ENCODE measurements at places on chromosomes 13 and 19. TPM values are rescaled to one million over a fixed set of nuclear protein-coding genes. Genes with fewer than 3 reads are reported as not detected.
A peak's percentile ranks its signal among the peaks of the same experiment; 100 is the strongest.

The OR7A17 gene
- total RNA-seq: not detected

DNA sequence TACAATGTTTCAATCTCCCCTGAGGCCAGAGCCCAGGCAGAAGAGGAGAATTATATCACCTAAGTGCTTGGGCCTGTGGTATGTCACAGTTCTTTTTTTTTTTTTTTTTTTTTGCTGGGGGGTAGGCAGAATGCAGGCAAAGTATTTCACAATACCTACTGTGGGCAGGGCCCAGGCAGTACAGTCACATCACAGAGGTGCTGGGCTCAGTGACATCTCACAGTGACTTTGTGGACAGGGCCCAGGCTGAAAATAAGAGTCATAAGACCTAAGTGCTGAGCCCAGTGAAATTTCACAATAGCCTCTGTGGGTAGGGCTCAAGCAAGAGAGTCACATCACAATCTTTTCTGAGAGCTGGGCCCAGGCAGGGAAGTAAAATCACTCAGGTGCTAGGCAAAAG is 15.9 kb upstream of the ZNF208 start:
- H3K27ac ChIP-seq: no peak overlapping the region
- DNase-seq: no peak
- no peak overlapping the region for H3K4me3 ChIP-seq
- H3K27me3 ChIP-seq: no peaks in the 10 kb centered on the region
- H3K36me3 ChIP-seq: no peaks in the 10 kb centered on the region

The SLC25A23 gene
- total RNA-seq: 214 TPM

The KCNC3 gene
- total RNA-seq: 19.1 TPM

GRCh38 chr13:77514336-77514726 is 21.2 kb upstream of the SCEL start:
- DNase-seq: no peak
- no peak overlapping the region for H3K27ac ChIP-seq
- H3K27me3 ChIP-seq: no peaks in the 10 kb centered on the region
- peaks cover 6% of the 10 kb centered on the region for H3K4me1 ChIP-seq
- no peak overlapping the region for H3K4me3 ChIP-seq
- H3K36me3 ChIP-seq: no peaks in the 10 kb centered on the region

DNA sequence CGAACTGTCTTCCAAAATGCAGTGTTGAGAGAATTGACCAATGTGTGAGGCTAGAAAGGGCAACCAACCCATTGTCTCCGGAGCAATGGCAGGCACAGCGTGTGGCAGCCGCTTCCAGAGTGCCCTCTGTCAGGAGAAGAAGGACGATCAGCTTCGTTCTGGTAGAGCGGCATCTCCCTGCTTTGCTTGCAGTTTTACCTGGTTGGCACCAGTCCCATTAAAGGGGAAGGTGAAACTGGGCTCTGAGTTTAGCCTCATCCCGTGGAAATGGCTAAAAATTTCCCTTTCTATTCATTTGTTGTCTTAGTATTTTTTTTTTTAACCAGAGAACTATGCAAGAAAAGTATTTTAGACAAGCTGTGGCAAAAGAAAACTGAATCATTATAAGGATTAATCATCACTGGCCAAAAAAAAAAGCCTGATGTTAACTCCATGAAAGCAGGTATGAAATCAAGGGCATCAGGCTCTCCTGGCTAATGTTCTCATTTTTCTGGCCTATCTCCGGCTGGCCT is 81.5 kb upstream of the SLC7A1 start:
- DNase-seq: peak; percentile 62
- H3K27me3 ChIP-seq: no peaks in the 10 kb centered on the region
- H3K4me3 ChIP-seq: no peak overlapping the region
- H3K36me3 ChIP-seq: no peaks in the 10 kb centered on the region

GRCh38 chr13:99027260-99027659 is 49.4 kb upstream of the DOCK9 start:
- H3K4me1 ChIP-seq: peaks cover 8% of the 10 kb centered on the region
- no peak overlapping the region for H3K27ac ChIP-seq
- H3K36me3 ChIP-seq: no peaks in the 10 kb centered on the region
- no peak overlapping the region for H3K4me3 ChIP-seq
- DNase-seq: no peak

DNA sequence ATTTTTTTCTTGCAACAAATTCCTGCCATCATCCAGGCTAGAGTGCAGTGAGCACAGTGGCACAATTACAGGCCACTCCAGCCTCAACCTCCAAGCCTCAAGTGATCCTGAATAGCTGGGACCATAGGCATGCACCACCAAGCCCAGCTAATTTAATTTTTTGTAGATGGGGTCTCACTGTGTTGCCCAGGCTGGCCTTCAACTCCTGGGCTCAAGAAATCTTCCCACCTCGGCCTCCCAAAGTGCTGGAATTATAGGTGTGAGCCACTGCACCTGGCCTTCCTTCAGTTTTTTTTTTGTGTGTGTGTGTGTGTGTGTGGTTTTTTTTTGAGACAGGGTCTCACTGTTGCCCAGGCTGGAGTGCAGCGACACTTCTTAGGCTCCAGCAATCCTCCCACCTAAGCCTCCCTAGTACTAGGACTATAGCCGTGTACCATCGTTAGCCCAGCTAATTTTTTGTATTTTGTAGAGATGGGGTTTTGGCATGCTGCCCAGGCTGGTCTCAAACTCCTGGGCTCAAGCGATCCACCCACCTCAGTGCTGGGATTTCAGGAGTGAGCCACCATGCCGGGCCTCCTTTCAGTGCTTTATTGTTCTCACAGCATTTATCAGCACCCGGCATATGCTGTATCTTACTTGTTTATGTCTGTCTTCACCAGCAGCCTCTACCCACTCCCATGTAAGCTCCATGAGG is 5.9 kb upstream of the SRRM5 start:
- no peak overlapping the region for H3K27ac ChIP-seq
- H3K4me3 ChIP-seq: no peak overlapping the region
- no peak for DNase-seq
- peaks cover 6% of the 10 kb centered on the region for H3K36me3 ChIP-seq

DNA sequence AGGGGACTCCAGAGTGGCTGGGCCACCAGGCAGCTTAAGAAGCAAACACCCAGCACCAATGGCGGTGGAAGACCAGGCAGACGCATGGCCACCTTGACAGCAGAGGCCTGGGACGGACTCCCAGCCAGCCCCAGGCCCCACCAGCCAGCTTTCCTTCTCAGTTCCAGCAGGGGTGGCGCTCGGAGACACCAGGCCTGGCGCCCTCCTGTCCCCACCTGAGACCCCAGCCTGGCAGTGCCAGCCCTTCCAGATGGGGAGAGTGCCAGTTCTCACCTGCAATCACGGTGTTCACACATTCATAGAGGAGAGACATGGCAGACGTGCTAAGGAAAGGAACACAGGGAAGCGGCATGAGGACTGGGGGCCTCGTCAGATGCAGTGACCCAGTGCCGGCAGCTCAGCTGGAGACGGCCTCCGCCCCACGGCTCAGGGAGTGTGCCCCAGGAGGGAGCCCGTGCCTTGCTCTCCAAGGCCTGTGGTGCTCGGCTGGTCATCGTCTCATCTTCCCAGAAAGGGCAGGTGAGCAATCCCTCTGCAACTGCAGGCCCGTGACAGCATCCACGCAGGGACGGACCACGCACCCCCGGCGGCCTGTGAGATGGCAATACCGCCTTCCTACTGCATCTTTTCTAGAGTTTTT is 24.4 kb downstream of the AP3D1 start:
- peaks cover 49% of the 10 kb centered on the region for H3K36me3 ChIP-seq
- no peak overlapping the region for H3K27ac ChIP-seq
- H3K27me3 ChIP-seq: no peaks in the 10 kb centered on the region

DNA sequence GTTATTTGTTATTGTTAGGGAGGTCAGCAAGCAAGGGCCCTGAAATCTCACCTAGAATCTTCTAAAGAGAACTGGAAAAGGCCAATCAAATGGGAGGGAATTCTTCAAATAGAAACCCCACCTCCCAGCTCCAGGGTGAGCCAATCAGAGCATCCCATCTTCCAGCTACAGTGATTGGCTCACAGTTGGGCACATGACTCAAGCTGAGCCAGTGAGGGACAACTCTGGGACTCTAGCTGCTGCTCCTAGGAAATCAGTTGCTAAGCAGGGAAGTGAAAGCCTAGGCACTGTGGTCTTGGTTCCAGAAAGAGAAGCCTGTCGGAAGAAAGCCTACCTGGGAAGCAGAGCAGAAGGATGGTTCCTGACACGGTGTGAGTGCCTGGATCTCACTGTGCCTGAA is 13.4 kb downstream of the TM6SF2 start:
- DNase-seq: no peak
- H3K36me3 ChIP-seq: no peaks in the 10 kb centered on the region
- no peak overlapping the region for H3K27ac ChIP-seq

- H3K4me1 ChIP-seq: peaks cover 6% of the 10 kb centered on the region
- H3K36me3 ChIP-seq: no peaks in the 10 kb centered on the region
- H3K27ac ChIP-seq: peak overlapping the region; percentile 24
- H3K27me3 ChIP-seq: no peaks in the 10 kb centered on the region
- no peak for DNase-seq
These were observed 175.1 kb downstream of the ITGBL1 start for GRCh38 chr13:101627556-101627943.

The MISP gene
- total RNA-seq: not detected

The NBEA gene
- 34.1 TPM for total RNA-seq

DNA sequence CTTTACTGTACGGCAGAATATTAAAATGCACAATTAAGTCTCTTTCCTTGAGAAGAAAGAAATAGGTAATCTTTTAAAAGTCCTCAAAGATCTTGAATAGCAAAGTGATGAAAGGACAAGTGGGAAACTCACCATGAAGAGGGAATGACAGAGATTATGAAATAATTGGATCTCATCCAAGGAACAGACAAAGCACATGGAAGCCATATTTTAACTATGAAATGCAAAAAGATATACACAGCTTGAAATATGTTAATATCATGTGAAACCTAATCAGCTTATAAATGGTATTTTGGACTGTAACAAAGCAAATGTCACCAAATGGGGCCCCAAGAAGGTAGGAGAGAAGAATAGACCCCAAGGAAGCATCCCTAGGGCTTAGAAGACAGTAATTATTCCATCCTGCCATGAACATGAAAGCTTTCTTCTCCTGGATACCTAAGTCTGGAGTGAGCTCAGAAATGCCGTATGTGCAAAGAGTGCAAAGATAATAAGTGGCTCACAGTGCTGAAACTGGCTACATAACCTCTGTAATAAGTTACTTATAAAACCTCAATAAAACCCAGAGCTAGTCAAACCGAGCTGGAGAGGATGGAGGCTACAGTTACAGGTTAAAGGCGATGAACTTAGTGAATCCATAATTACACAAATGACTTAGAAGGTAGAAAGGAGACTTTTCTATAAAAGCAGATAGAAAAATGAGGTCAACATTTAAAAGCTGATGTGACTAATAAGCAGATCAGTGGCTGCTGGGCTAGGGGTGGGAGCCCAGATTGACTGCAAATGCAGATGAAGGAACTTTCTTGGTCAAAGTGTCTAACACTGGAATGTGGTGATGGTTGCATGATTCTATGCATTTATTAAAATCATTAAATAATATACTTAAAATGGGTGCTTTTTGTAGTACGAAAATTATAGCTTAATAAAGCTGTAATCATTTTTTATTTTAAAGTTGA is 34.4 kb downstream of the DCLK1 start:
- no peak overlapping the region for H3K4me3 ChIP-seq
- DNase-seq: no peak
- no peaks in the 10 kb centered on the region for H3K36me3 ChIP-seq
- H3K27ac ChIP-seq: no peak overlapping the region
- H3K4me1 ChIP-seq: no peaks in the 10 kb centered on the region
- H3K27me3 ChIP-seq: no peaks in the 10 kb centered on the region

- no peaks in the 10 kb centered on the region for H3K4me1 ChIP-seq
- no peaks in the 10 kb centered on the region for H3K27me3 ChIP-seq
- H3K4me3 ChIP-seq: no peak overlapping the region
- no peaks in the 10 kb centered on the region for H3K36me3 ChIP-seq
- DNase-seq: no peak
- no peak overlapping the region for H3K27ac ChIP-seq
These were observed 76.0 kb downstream of the CHST8 start for GRCh38 chr19:33697766-33698165.

GRCh38 chr13:41244556-41244955 is 18.8 kb downstream of the MTRF1 start:
- no peak overlapping the region for H3K27ac ChIP-seq
- no peaks in the 10 kb centered on the region for H3K36me3 ChIP-seq
- no peak for DNase-seq
- H3K4me1 ChIP-seq: no peaks in the 10 kb centered on the region

GRCh38 chr13:113297370-113298042 is 467 bp downstream of the LAMP1 start:
- H3K27me3 ChIP-seq: no peaks in the 10 kb centered on the region
- H3K27ac ChIP-seq: peak overlapping the region; percentile 92
- peak overlapping the region; percentile 36 for H3K4me3 ChIP-seq
- peak; percentile 36 for DNase-seq

- H3K4me3 ChIP-seq: no peak overlapping the region
- H3K4me1 ChIP-seq: no peaks in the 10 kb centered on the region
- H3K36me3 ChIP-seq: no peaks in the 10 kb centered on the region
- H3K27ac ChIP-seq: no peak overlapping the region
These were observed 17.8 kb downstream of the PLPP2 start for GRCh38 chr19:273393-273792.

GRCh38 chr13:98423417-98423816 is 153.5 kb downstream of the STK24 start:
- H3K4me3 ChIP-seq: no peak overlapping the region
- peaks cover 2% of the 10 kb centered on the region for H3K4me1 ChIP-seq
- H3K27ac ChIP-seq: no peak overlapping the region
- H3K36me3 ChIP-seq: peaks cover 7% of the 10 kb centered on the region
- no peak for DNase-seq
